ENCODE measurements at places on chromosomes 16 and 17.

- no peak for DNase-seq
These were observed 14.0 kb upstream of the ATP2C2 start for GRCh38 chr16:84354306-84354705.

- no peak for DNase-seq
These were observed 20.0 kb upstream of the MEAK7 start for GRCh38 chr16:84524346-84524920.

DNA sequence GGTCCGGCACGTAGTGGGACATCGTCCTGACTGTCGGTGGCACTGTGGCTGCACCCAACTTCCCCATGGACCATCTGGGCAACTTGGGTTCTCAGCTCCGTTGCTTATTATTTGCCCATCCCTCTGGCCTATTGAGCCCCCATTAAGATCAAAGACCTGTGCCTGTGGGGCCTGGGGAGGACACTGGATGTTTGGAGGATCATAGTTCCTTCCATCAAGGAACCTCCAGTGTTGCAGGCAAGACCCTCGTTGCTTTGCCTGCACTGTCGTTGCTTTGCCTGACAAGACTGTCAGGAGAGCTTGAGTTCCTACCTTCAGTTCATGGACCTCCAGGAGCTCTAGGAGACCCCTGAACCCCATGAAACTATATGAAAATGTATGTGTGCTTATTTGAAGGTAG, 127.2 kb downstream of the CCDC144A start:
- DNase-seq, result no peak

DNA sequence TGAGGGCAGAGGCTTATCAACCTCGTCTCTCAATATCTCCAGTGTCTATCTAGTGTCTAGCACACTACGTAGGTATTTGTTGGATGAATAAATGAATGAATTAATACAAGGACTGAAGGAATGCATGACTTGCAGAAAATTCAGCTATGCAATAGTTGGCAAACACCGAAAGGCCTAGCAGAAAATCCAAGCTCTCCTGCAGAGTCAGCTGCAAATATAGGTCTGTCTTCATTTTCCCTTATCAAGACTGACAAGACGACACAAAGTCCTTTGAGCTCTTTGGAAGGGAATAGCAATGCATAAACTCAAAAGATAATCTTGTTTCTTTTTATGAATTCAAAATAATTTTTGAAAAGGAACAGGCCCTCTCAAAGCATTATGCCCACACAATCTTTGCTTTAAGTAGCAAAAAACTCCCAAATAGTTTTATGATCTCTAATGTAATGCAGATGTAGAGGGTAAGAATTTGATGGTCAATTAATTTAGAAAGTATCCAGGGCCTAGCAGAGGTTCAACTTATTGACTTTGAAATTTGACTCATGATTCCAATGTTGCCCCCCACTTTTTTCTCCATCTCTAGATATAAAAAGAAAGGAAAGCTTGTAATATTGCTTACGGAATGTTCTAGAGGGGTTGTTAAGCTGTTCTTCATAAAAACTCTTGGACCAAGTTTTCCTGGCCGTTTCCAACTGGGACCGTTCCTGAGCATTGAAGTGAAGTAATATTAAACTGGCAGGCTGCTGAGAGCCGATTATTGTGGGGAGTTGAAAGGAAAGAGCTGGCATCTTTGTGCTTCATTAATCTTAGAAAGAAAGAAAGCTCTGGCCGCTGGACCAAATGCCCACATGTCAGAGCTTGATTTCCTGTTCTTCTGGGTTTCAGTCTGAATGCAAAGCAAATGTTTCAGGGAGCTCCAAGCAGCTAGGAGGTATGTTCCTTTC, 227.3 kb downstream of the HS3ST3A1 start:
- no peak for DNase-seq

- DNase-seq, result no peak
These were observed 5.0 kb downstream of the UBALD2 start for GRCh38 chr17:76270127-76270592.

- no peak for DNase-seq
These were observed 19.9 kb downstream of the NCBP3 start for GRCh38 chr17:3826191-3826590.

- DNase-seq, result no peak
These were observed 4.2 kb upstream of the MRM1 start for GRCh38 chr17:36597226-36597625.

DNA sequence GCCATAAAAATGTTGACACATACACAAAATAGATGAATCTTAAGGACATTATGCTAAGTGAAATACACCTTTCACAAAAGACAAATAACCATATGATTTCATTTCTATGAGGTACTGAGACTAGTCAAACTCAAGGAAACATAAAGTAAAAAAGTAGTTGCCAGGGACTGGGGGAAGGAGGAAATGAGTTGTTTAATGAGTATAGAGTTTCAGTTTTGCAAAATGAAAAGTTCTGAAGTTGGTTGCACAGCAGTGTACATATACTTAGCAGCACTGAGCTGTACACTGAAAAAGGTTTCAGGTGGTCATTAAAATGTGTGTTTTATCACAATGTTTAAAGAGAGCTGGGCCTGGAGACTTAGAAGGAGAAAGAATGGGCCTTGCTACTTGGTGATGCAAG, 4.7 kb upstream of the SLC13A2 start:
- no peak for DNase-seq

DNA sequence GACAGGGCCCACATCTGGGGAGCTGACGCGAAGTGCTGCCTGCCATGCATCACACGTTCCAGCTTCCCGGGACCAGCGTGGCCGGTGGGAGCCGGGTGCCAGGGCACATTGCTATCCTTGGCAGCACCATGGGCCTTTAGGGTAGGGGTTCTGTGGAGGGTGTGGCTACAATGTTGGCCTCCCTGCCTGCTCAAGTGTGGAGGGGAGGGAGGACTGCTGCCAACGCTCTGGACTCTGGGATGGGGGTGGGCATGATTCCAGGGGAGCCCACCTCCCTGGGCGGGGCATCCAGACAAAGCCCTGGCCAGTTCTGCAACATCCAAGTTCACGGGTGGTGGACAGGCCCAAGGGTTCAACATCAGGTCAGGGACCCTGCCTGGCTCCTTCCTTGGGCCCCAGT, 13.9 kb downstream of the GRB7 start:
- DNase-seq, result no peak

DNA sequence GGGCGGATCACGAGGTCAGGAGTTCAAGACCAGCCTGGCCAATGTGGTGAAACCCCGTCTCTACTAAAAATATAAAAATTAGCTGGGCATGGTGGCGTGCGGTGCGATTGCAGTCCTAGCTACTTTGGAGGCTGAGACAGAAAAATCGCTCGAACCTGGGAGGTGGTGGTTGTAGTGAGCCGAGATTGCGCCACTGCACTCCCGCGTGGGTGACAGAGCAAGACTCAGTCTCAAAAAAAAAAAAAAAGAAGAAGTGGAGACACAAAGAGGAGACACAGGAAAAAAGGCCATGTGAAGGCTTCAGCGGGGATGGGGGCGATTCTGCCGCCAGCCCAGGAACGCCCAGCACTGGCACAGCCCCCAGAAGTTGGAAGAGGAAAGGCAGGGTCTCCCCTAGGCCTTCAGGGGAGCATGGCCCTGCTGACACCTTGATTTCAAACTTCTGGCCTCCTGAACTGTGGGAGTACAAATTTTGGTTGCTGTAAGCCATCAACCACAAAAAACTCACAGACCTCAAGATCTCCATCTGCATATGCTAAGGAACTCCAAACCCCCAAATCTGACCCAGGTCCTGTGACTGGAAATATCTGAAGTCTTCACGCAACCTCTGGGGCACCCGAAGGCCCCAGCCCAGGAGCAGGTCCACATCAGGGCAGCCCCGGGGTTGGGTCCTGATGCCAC, 7.0 kb downstream of the SGSH start:
- no peak for DNase-seq
